ENCODE measurements at places on chromosomes 1 and 21.

- DNase-seq: no peak
Observed at GRCh38 chr1:87575528-87575927, 246.8 kb downstream of the LMO4 start.

DNA sequence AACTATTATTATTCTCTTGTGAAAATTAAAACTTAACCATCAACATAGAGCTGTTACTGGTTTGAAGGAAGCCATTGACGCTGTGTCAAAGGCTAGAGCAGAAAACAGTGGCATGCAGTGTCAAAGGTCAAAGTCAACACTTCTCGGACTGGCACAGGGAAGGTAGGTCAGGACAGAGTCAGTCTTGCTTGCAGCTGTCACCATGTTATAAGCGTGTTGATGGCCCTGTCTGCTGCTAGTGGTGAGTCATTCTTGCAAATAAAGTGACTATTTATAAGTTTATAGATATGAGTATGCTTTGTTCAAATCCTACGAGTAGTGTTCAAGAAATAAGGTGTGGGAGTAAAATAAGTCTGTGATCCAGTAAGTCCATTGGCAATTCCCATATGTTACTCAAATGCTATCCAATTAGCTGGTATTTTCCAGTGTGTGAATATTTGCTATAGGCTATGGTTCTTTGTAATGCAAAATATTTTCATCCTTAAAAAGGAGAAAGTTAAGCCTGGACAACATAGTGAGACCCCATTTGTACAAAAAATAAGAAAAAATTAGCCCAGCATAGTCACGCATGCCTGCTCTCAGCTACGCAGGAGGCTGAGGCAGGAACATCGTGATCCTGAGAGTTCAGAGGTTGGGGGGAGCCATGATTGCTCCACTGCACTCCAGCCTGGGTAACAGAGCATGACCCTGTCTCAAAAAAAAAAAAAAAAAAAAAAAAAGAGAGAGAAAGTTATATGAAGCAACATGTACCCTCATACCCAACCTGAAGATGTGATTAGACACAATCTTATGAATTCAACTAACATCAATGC is 26.3 kb upstream of the TINAGL1 start:
- no peak for DNase-seq

DNA sequence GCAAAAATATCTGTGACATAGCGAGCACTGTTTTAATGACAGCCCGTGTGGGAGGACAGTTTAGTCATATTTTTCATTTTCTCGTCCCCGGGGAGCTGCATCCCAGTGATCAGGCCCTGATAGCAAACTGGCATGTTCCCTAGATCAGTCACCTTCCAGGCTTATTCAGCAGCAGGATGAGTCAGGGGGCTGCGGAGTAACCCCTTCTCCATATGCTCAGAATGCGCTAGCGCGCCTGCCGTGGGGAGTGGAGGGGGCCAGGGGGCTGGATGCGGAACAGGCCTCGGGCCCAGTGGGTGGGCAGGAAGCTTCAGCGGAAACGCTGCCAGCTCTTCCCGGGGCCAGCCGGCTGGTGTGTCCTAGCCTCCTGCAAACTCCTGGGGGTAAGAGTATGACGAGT is 94.0 kb downstream of the KCND3 start:
- DNase-seq: no peak

DNA sequence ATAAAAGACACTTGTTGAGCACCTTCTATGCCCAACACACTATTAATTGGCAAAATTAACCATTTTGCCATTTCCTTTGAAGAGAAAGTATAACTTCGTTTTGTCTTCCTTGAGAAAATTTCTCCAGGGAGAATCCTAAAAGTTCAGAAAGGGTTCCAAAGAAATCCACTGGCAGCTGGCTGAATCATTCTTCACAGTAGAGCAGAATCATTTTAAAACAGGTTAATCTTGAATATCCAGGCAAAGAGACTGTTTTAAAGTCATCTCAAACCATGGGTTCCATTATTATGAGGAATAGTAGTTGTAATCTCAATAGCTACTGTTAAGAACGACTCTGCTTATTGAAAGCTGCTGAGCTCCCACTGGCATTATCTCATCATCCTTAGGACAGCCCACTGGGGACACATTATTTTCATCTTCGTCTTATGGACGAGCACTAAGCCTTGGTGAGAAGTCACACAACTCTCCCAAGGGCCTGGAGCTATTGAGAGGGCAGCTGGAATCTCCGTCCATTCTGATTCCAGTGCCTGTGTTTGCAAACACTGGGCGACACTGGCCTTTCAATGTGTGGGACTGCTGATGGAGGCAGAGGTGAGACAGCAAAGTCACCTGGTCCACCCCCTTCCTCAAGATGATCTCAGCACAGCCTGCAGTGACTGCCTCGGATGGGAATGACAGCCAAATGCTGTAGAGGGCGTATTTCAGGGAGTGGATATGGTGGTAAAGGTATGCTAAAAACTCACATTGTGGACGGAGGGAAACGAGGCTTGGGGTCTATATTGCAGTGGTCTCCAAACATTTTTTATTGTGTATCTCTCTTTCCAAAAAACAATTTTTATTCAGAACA is 15.3 kb upstream of the PGBD5 start:
- DNase-seq: no peak

DNA sequence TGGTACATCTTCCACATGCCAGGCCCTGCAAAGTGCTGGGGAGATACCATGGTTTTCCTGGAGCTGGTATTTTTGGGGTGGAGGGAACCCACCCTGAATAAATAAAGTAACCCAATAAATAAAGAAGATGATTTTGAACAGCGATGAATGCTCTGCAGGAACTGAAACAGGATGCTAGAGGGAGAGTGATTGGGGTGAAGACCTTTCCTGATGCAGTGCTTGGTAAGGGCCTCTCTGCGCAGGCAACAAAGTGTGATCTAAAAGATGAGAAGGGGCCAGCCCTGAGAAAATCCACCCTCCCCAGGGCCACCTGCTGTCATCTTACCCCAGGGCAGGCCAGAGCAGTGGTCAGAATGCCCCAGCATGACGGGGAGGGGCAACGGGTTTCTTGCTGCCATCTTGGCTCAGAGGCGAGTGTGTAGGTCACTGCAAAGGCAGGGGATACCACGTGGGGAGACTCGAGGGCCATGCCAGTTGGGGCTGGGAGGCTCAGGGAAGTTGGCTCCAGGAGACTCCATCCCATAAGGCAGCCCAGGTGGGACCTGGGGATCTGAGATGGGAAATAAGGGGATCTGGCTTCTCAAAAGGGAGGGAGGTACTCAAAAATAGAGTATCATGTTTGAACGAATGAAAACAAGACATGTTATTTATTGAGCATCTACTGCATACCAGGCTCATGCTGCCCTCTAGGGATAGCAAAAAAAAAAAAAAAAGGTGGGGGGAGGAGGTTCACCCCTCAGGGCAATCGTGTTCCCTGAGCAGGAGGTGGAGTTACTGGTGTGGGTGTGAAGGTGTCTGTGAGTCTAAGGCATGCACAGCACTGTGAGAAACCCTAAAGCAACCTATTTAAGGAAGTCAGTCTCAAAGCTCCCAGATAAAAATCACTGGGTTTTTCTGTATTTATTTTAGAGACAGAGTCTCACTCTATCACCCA is 2.8 kb downstream of the SRARP start:
- no peak for DNase-seq

- DNase-seq: no peak
Observed at GRCh38 chr1:47574451-47575165, 136.8 kb downstream of the FOXD2 start.

- DNase-seq: no peak
Observed at GRCh38 chr1:201648066-201648906, 109.4 kb downstream of the NAV1 start.

GRCh38 chr1:234862360-234862943 is 252.5 kb upstream of the IRF2BP2 start:
- no peak for DNase-seq

GRCh38 chr1:180151508-180151907 is 3.2 kb upstream of the QSOX1 start:
- no peak for DNase-seq

DNA sequence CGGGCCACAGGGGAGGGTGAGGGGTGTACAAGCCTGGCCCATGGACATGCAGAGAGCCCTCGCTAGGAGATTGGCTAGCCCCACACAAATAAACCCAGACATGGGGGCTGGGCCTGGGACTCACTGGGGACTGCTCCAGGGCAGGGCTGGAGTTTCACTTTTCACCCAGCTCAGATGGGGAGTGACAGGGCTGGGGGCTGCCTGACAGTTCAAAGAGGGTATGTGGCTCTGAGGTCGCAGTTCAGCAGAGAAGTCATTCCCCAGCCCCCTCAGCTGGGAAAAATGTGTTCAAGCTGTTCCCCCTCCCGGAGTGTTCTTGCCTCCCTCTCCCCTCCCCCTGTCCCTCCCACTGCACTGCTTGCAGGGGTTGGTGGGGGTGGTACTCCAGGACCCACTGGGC is 277.1 kb downstream of the TRABD2B start:
- DNase-seq: no peak

- no peak for DNase-seq
Observed at GRCh38 chr1:184158896-184159681, 107.6 kb downstream of the TSEN15 start.

GRCh38 chr1:201750934-201751333 is 78.0 kb upstream of the IPO9 start:
- DNase-seq: no peak

- no peak for DNase-seq
Observed at GRCh38 chr21:42314616-42315295, 453 bp downstream of the TFF3 start.

- no peak for DNase-seq
Observed at GRCh38 chr1:158035976-158036583, 42.6 kb downstream of the KIRREL1 start.

GRCh38 chr1:82722608-82723007 is 921.9 kb downstream of the ADGRL2 start:
- DNase-seq: no peak

Data from esophagus squamous epithelium (tissue), 5 donors.